ENCODE measurements at places on chromosomes 7 and 10.

DNA sequence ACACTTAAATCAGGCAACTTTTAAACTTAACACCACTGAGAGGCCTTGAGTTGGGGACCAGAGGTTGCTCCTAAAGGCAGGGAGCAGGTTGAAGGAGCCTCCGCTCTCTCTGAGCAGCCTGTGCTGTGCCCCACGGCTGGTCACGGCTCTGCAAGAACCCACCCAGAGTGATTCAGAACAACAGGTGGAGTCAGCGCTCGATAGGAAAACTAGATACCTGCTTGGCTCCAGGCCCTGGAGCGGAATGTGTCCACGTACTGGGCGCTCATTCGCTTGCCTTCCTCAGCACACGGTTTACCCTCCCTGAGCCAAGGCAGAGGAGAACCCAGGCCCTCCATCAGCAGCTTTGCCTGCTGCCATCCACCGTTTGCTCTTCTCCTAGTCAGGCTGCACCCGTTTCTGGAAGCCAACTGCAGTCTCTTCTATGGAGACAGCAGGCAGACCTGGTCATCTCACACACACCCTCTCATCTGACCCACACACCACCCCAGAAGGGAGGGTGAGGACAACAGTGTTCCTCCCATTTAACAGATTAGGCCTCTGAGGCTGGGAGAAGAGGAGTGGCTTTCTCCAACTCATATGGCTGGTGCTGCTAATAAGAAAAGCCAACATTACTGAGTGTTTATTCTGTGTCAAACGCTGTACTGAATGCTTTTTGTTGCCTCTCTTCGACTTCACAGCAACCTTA is 37.6 kb upstream of the PDCD4 start:
- DNase-seq = no peak

DNA sequence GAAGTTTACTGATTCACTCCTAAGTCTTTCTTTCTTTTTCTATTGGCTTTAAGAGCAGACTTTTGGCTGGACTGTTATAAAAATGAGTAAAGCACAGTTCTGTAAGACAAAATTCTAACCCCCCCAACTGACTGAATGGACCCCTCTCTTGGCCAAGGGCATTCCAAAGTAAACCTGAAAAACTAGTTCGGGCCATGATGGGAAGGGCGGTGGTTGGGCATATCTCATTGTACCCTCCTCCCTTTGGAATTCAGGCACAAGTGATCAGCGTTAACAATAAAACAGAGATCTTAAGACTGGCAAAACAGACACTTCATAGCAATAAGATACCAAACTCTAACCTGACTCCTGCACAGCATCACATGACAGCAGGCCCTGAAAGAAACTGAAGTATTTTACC is 6.1 kb upstream of the KIF20B start:
- DNase-seq = no peak

- peak; percentile 72 for DNase-seq
These were observed 173.9 kb downstream of the ZNF438 start for GRCh38 chr10:30857803-30858202.

GRCh38 chr10:68239596-68240150 is 7.8 kb upstream of the ATOH7 start:
- no peak for DNase-seq

GRCh38 chr10:60444494-60445064 is 54.9 kb upstream of the ANK3 start:
- no peak for DNase-seq

- no peak for DNase-seq
These were observed 19.0 kb downstream of the NUDCD3 start for GRCh38 chr7:44471436-44471835.

DNA sequence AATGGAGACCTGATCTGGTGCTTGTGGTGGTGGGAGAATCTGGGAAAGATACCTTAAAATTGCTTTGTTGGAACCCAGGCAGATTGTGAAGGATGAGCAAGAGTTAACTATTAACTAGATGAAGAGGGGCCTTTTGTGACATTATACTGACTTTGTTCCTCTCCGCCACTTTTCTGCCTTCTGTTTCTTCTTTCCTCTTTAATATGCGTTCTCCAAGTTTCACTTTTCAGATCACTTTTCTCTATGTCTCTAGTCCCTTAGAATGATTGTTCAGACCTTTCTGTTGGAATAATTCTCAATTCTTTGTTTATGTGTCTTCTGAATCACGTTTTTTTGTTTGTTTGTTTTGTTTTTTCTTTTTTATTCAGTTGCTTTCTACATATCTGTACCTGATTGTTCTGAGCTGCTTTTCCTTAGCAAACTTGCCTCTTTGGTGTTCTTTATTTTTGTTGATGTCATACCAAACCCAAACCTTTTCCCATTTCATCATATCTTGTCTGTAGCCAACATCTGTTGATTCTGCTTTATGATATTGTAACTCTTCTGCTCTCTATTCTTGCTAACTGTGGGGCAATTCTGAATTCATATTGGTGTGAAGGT is 2.8 kb downstream of the BMPR1A start:
- DNase-seq = no peak

- no peak for DNase-seq
These were observed 338.3 kb downstream of the CXCL12 start for GRCh38 chr10:44046605-44047004.

GRCh38 chr10:2994221-2994961 is 73.0 kb upstream of the PFKP start:
- peak; percentile 64 for DNase-seq

DNA sequence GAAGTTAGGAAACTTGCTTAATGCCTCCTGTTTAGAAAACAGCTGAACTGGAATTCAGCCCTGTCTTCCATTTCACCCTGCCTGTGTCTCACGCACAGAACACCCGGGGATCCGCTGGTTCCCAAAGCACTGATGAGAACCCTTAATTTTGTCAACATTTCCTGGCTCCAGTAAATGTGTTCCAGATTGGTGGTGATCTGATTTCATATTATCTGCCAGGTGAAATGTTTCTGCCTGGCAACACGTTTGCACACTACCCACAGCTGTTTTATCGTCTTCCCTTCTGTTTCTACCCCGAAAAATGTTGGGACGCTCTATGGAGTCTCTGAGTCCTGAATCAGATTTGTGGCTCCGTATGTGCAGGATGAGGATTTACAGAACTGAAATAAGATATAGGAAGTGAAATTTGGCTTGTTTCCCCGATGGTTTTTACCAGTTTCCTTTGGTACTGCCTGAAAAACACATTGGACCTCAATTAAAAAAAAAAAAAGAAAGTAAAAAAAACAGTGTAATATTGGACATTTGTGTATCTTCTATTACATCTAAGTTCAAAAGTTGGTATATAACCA is 29.0 kb downstream of the MRC1 start:
- no peak for DNase-seq

DNA sequence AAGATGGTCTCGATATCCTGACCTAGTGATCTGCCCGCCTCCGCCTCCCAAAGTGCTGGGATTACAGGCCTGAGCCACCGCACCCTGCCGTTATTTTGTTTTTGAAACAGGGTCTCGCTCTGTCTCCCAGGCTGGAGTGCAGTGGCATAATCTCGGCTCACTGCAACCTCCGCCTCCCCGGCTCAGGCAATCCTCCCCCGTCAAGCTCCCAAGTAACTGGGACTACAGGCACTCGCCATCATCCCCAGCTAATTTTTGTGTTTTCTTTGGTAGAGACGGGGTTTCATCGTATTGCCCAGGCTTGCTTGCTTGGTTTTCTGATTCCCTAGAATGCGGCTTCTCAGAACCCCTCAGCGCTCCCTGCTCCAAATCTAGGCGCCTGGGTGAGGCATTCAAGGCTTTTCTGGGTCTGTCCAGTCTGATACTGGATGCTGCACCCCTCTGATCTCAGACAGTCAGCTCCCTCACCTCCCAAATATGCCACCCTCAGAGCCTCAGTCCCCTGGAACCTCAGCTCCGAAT is 1.3 kb downstream of the TFR2 start:
- DNase-seq = no peak

DNA sequence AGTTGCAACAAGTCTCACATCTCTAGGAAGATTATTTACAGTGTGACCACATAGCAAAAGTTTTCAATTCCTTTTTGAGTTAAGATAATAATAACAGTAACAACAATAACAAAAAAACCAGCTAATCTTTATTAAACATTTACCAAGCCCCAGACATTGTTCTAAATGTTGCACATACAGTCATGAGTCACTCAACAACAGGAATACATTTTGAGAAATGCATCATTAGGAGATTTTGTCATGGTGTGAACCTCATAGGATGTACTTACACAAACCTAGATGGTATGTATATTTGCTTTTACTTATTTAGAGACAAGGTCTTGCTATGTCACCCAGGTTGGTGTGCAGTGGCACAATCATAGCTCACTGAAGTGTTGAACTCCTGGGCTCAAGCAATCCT is 52.0 kb downstream of the SPAM1 start:
- no peak for DNase-seq

GRCh38 chr7:72035266-72035665 is 376.9 kb downstream of the CALN1 start:
- no peak for DNase-seq

GRCh38 chr7:46131916-46132795 is 211.1 kb upstream of the IGFBP3 start:
- peak; percentile 28 for DNase-seq

- DNase-seq = peak; percentile 73
These were observed at the start of gene MARVELD1 for GRCh38 chr10:97713339-97713825. TSS of gene MARVELD1 (plus strand) at chr10:97713730. CDS start at chr10:97713877, 147 bp downstream.

GRCh38 chr7:121873289-121874194 is 581 bp downstream of the PTPRZ1 start:
- DNase-seq = no peak

- DNase-seq = no peak
These were observed 200.0 kb upstream of the MKI67 start for GRCh38 chr10:128326251-128326650.

DNA sequence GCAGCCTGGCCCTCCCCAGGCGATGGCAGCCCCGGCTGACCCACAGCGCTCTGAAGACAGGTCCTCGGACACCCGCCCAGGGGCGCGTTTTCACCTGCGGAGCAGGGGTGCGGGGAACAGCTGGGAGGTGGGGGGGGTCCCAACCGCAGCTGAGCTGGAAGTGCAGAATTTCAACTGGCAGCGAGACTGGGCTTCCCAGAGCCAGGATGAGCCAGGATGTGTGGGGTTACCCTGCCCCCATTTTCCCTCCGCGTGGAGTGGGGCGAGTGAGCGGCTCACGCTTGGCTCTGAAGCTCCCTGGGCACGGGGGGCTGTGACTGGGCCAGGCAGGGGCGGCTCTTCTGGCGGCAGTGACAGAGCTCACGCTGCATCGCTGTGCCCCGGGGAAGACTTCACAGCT is 70.2 kb downstream of the DNAJB6 start:
- no peak for DNase-seq

DNA sequence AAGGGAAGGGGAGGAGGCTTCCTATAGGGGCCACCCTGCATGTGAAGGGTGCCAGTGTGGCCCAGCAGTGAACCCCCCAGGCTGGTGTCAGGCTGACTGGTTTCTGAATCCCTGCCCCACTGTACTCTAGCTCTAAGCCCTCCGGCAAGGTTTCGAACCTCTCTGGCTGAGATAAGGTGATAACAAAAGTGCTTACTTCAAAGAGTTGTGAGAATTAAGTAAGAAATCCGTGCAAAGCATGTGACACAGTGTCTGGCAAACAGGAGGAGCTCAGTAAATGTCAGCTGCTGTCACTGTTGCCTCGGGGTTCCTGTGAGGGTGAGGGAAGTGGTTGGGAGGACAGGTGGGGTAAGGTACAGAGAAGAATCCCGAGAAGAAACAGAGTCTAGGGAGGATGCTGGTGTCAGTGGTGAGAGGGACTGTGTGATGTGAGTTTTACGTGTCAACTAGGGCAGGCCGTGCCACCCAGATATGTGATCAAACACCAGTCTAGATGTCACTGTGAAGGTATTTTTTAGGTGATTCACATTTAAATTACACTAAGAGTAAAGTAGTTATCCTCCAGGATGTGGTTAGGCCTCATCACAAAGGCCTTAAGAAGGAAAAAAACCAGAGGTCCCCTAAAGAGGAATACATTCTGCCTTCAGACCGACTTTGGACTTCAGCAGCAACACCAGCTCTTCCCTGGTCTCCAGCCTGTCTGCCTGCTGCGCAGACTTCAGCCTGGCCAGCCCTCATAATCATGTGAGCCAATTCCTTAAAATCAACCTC is 64.4 kb downstream of the BPGM start:
- DNase-seq = no peak

DNA sequence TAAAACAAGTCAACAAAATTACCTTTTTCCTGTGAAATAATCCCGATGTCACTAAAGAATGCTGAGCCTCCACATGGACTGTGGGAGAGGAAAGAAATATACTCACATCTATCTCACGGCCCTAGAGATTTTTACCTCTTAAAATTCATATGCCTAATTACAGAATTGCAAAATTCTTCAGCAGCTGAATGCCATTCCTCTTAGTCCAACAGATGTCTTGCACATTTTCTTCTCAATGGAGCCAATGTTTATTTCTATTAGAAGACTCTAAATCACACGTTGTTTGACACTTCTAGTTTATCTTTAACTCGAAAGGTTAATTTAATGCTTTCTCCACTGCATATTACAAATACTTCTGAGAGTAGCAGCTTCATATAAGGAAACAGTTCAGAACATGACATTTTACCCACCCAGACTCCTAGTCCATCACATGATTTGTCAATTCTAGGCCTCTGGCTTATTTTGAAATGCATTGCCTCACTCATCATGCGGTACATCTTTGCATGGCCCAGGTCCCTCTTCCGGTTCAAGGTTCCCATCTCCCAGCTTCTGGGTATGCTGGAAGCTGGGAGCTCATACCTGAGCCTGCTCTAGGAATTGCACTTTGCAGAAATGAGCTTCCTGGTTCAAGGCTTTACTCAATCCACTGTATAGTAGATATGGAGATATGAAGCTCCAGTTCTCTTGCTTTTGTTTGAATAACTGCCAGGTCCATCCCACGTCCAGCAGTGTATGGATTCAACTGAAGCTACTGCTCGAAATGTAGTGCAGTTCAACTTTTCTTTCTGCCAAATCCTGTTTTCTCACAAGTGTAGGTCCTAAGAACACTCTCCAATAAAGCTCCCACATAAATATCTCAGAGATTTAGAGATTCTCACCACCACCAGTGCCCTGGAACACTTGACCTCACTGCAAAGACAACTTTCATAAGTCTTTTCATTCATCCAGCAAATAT is 306.2 kb downstream of the GPR37 start:
- no peak for DNase-seq

GRCh38 chr10:124680675-124681074 is 63.5 kb downstream of the FAM53B start:
- DNase-seq = no peak

GRCh38 chr10:11551916-11552602 is 59.4 kb downstream of the USP6NL start:
- no peak for DNase-seq

DNA sequence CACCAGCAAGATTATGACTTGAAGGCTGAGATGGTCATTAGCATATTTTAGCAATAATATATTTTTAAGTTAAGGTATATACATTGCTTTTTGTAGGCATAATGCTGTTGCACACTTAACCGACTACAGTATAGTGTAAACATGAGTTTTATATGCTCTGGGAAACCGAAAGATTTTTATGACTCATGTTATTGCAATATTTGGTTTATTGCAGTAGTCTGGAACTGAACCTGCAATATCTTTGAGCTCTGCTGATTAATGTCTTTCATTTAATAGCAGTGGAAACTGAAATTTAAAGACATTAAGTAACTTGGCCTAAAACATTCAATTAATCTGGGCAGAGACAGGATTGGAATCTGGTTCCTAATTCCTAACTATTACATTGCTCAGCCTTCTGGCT is 266.7 kb upstream of the PLXDC2 start:
- no peak for DNase-seq

GRCh38 chr7:157355784-157356511 is 19.1 kb downstream of the DNAJB6 start:
- no peak for DNase-seq

GRCh38 chr7:91717681-91718470 is 162.6 kb downstream of the MTERF1 start:
- no peak for DNase-seq
